Activated CD8-positive, alpha-beta memory T cell treated with anti-CD3 and anti-CD28 coated beads, Interleukin-2, amount 10 ng/mL, durations not matched to agents 7 days and 5 days (primary cell): ENCODE measurements at places on chromosomes 6 and 20. TPM values are rescaled to one million over a fixed set of nuclear protein-coding genes. Genes with fewer than 3 reads are reported as not detected.
A peak's percentile ranks its signal among the peaks of the same experiment; 100 is the strongest.

BEND3 gene
- total RNA-seq, result 3.3 TPM

GRCh38 chr20:19928328-19929011, 88.7 kb upstream of the NAA20 start:
- DNase-seq, result no peak

- no peak for DNase-seq
Measured at GRCh38 chr6:135875446-135875845, 23.9 kb downstream of the PDE7B start.

GRCh38 chr6:1420382-1420781, 31.0 kb downstream of the FOXF2 start:
- no peak for DNase-seq

GRCh38 chr6:132687306-132687705, 26.5 kb downstream of the VNN1 start:
- DNase-seq, result no peak

GRCh38 chr6:133815313-133815712, 73.6 kb upstream of the TCF21 start:
- no peak for DNase-seq

GRCh38 chr20:46607849-46608497, 43.3 kb downstream of the SLC13A3 start:
- no peak for DNase-seq

- no peak for DNase-seq
Measured at GRCh38 chr6:111680015-111680712, 74.5 kb upstream of the TRAF3IP2 start.

- no peak for DNase-seq
Measured at GRCh38 chr6:143700684-143701348, 23.1 kb downstream of the PHACTR2 start.

DNA sequence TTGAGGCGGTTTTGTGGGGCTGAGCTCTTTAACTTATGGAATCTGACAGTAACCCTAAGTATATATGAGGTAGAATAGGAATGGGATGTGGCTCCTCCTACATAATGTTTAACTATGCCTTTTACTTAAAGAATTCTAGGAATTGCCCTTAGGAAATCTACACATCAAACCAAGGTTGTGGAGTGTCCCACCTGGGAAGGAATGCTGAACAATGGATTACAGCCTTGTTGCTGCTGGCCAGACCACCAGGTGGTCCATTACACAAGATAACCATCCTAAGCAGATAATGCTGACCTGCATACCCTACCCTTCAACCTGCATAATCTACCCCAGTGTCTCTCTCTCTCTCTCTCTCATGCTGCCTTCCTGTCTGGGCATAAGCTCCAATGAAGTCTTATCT, 35.0 kb upstream of the SLC22A16 start:
- no peak for DNase-seq

DNA sequence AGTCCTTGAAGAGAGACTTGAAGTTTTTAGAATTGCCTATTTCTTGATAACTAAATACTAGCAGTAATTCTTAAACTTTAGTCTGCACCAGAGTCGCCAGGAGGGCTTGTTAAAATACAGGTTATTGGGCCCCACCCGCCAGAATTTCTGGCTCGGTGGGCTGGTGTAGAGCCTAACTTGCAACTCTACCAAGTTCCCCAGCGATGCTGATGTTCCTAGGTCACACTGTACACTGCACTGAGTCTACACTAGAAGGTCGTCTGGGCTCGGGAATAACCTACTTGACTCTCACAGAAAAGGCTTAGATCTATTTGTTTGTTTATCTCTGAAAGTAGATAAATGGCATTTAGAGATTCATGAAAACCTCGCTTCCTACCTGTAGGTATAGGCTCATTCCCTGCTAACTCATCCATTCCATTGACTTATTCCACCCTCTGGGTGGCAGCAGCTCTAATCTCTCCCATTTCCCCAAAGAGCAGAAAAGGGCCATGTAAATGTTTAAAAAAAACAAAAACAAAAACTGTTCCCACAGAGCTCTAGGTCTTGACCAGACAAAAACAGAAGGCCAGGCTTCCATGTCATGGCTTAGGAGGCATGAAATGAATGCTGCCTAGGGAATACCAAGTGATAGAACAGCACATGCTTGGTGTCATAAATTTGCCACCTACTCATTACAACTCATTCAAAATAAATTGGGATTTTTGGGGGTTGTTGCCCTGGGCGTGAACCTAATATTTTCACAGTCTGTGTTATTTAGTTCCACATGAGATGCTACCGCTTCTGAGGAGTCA, 292.1 kb downstream of the ADGB start:
- no peak for DNase-seq

DNA sequence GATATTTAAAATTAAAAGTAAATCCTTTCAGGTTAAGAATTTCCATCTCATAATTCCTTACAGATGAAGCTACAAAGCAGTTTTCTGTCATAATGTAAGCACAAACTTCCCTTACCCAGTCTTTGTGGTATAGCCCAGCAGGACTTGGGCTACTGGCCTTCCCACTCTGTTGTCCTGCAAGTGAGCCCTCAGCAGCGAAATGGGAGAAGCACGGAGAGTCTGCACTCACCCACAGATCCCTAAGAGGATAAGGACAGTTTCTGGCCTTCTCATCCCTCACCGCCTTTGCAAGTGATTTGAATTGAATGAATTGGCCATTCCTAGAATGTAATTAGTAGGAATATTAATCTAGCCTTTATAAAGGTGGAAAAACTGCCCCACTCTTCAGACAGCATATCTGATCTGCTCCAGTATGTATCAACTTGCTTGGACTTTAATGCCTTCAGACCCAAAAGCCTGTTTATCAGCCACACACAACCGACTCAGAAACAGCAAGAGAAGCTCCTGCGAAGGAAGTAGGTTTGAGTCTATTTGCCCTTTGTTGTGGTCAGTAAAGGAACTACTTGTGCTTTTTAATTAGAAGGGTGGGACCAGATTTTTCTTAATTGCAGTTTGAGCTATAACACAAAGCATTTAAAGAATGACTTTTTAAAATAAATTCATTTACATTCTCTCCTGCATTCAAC, 29.9 kb upstream of the PRDM1 start:
- no peak for DNase-seq

DNA sequence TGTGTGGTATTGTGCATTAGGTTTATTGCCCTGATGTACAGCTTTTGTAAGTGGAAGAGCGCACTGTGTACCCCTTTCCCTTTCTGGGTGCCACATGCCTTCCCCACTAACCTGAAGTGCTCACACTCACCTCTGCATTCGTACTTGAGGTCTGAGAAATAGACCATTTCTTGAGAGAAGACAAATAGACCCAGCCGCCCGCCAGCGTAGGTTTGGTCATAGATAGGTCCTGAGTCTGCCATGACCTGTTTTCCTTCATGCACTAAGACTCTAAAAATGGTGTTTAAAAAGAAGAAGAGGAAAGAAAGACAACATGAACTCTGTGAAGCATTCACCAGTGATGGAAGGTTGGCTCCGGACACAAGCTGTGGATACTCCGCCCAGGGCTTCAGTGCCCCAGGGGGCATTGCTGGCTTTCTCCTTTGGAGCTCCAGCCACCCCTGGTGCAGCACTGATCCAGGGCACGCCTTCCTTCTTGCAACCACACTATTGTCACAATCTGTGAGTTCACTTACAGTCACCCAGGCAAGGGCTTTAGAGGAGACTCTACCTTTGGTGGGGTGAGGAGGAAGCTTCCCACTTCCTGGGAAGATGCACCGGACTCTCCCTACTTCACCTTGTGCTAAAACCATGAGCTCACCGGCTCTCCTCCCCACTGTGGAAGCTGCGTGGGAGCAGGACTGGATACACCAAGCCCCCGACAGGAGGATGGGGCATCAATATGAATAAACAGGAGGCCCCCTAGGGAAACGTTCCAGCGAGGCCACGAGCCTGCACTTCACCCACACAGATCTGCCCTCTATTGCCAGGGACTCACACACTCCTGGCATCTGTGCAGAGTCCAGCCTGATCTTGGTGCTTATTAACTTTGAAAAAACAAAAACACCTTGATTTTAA, 33.3 kb downstream of the THBS2 start:
- DNase-seq, result peak; percentile 12
